Stimulated activated CD4-positive, alpha-beta T cell treated with anti-CD3 and anti-CD28 coated beads, Interleukin-4, amount 100 ng/mL, for 48 hours (primary cell): ENCODE measurements at places on chromosomes 4 and X.

DNA sequence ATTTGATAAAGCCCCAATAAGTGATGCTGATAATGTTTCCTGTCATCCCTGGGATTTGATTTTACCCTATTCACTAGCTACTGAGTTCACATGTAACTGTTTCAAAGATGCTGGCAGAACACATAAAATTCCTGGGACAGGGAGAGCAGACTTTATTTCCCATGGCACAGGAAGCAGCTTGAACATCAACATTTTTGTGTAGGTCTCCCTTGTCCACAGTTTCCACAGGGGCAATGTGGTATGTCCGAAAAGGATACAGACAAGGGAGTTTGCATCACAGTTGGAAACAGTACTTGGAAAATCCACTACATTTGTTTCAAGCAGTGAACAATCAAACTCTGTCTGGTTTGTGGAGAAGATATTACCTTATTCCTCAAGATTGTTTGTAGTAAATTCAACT is 129.2 kb upstream of the KLHL4 start:
- DNase-seq, result no peak

GRCh38 chr4:84954982-84955567 is 11.4 kb downstream of the WDFY3 start:
- no peak for DNase-seq

GRCh38 chr4:154720123-154720522 is 23.7 kb upstream of the LRAT start:
- DNase-seq, result no peak

- DNase-seq, result no peak
Measured at GRCh38 chr4:114549638-114550037, 49.0 kb upstream of the UGT8 start.

DNA sequence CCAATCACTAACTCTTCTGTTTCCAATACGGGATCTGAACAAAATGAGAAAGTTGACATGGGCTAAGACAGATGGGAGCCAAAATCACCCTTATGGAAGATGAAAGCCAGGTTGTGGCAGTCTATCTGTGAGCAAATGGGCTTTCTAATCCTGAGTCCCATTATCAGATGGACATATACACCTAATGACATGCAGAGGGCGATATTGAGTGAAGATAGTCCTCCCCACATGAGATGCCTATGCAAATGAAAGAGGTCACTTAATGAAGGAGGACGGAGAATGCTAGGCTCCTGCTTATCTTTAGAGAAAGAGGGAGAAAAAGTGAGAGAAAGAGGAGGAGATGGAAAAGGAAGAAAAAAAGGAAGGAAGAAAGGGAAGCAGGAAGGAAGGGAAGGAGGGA is 547.5 kb downstream of the NLGN4X start:
- no peak for DNase-seq

DNA sequence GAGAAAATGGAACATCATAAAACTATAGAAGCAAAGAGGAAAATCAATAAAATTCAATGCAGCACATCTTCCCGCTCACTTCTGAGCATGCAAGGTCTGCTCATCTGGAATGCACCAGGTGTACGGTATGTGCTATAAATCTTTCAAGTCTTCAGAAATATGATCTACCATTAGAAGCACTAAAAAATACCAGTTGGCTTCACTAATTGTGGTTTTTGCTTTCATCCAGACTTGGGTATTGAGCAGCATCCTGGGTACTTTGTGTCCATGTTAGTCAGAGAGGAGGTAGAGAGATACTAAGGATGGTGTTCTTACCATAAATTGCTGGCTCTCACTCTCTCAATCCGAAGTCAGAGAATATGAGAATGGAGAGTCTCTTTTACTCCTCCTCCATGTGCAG is 477.1 kb downstream of the PPARGC1A start:
- DNase-seq, result no peak

- no peak for DNase-seq
Measured at GRCh38 chr4:142567199-142567598, 278.9 kb downstream of the INPP4B start.

GRCh38 chr4:145061318-145061920 is 36.6 kb downstream of the ANAPC10 start:
- no peak for DNase-seq

- no peak for DNase-seq
Measured at GRCh38 chrX:153970357-153971123, 1.1 kb downstream of the HCFC1 start.

DNA sequence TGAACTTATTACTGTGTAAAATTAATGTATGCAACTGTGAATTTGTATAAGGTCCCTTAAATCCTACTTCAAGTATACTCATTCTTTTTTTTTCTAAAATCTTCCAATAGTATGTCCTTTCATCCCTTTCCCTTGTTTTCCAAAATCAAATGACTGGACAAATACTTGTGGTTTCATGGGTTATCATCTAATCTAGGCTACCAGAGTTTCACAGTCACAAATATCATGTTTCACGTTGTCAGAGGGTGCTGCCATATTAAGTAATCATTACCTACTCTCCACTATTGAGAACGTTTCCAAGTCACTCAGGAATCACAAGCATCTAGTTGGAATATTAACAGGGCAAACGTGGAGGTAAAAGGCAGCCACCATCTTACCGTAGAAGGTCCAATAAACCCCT is 1235.0 kb upstream of the TENM3 start:
- DNase-seq, result no peak

DNA sequence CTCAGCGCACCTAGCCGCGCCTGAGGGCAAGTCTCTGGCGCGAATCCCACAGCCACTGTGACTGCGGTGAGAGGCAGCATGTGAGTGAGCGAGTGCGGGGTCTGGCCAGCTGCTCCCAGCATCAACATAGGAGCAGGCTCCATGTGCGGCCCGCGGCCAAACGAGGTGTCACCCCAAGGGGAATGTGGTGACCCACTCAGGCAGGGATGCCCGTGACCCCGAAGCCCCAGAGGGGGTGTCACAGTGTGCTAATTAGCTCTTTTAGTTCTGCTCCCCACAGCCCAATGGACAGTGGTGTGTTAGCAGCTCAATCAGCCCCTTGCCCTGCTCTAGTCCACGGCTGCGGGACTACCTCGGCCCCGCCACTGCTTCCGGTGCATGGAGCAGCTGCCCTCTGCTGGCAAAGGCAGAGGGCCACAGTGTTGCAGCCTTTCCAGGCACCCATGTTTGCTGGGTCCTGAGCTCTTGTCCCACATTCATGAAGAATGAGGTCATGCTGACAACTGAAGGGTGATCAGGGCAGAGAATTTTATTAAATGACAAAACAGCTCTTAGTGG is 61.4 kb downstream of the AGA start:
- no peak for DNase-seq

- no peak for DNase-seq
Measured at GRCh38 chr4:87270144-87270543, 49.7 kb upstream of the KLHL8 start.

- DNase-seq, result no peak
Measured at GRCh38 chr4:74896595-74896994, 36.3 kb upstream of the PARM1 start.

DNA sequence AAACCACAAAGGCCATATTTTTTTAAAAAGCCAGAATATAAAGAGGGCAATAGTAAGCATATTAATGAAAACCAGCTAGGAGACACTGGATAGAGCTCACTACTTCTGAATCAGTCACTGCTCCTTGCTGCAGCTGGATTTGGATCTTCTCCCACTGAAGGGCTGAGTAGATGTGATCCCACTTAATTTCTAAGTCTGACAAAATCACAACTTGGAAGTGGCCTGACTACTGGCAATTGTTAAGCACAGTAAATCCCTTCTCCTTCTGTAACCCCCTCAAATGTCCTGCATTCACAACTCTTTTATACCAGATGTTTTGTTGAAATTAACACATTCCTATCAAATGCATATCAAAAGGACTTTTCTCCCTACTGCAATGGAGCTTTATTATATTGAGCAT is 72.9 kb downstream of the AMMECR1 start:
- DNase-seq, result no peak

GRCh38 chrX:97199501-97199900 is 315.8 kb downstream of the RPA4 start:
- no peak for DNase-seq

DNA sequence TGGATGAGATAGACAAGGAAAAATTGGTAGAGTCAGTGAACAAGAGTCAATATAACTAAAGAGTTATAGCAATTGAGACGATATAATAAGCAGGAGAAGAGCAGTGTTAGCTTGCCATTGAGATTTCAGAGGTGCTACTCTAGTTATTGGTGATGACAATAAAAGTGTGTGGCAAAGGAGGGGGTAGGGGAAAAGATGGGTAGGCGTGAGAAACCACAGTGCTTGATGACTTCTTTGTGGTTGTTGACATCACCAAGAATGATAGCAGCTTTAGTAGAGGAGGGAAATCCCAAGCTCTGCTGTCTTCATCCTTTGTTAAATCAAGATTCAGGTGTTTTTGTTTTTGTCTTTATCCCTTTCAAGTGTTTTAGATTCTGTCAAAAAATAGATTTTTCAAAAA is 179.9 kb upstream of the PPP3CA start:
- DNase-seq, result peak; percentile 24
